ENCODE measurements at places on chromosomes 6 and 20.

DNA sequence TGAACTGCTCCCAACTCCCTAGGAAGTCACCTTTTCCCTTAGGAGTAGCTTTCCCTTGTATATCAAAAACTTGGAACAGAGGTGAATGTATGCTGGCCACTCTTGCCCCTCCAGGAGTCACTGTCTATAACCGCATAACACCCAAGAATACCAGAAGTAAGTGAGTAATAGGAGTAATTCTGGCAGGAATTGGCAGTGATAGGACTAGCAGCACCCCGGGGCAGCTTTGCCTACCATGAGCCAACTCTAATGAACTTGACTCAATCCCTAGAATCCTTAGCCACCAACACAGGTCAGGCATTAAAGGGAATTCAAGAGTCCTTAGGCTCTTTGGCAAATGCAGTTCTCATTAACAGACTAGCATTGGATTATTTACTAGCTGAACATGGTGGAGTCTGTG lies 28.8 kb upstream of the CD164 start:
- DNase-seq, result no peak

GRCh38 chr6:113774127-113774825 lies 82.9 kb upstream of the MARCKS start:
- DNase-seq, result no peak

- DNase-seq, result no peak
Observed at GRCh38 chr6:30537931-30538330, 18.4 kb downstream of the GNL1 start.

DNA sequence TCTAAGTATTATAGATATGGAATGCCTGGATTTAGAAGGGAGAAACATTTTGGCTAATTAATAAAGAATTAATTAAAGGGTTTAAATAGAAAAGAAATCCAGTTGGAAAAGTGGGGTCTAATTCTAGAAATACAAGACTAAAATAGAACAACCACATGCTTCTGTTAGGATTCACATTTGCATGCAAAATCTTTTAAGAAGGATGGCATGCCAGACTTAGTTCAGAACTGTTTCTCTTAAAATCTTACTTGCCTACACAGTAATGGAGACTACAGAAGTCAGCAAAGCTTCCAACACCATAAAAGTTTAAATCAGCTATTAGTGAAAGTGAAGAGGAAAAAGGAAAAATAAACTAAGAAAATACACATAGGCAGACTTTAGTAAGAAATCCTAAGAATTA lies 32.7 kb upstream of the KATNA1 start:
- no peak for DNase-seq

DNA sequence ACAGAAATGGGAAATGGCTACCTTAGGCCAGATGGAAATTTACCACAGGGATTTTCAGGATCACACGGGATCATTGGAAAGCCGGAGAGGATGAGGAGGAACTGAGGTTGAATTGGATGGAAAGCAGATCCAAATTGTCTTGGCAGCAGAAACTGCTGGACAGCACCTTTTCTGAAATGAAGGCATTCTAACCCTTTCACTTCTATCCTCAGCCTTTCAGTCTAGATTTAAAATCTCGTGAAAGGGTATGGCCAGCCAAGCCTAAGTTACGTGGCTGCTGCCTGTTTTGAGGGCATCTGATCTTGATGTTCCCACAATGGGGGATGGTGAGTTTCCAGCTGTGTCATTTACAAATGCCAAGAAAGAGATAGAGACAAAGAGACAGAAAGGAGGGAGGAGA lies 358.2 kb downstream of the KIF16B start:
- no peak for DNase-seq

GRCh38 chr20:23164176-23164601 lies 78.1 kb upstream of the CD93 start:
- no peak for DNase-seq

DNA sequence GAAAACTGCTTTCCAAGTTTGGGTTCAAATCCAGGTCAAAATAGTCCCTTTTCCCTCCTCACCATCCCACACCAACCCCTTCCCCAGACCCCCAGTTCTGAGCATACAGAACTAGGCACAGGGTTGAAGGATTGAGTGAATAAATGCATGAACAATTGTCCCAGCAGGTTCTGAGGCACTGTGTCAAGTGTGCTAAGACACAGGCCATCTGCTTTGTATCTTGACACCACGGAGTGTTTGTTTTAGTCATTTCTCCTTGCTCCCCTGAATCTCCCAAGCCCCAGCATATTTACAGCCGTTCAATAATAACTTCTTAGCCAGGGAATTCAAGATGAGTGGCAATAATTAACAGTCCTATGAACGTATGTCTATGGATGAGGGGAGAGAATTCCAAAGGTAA lies 102.8 kb upstream of the JARID2 start:
- DNase-seq, result no peak

DNA sequence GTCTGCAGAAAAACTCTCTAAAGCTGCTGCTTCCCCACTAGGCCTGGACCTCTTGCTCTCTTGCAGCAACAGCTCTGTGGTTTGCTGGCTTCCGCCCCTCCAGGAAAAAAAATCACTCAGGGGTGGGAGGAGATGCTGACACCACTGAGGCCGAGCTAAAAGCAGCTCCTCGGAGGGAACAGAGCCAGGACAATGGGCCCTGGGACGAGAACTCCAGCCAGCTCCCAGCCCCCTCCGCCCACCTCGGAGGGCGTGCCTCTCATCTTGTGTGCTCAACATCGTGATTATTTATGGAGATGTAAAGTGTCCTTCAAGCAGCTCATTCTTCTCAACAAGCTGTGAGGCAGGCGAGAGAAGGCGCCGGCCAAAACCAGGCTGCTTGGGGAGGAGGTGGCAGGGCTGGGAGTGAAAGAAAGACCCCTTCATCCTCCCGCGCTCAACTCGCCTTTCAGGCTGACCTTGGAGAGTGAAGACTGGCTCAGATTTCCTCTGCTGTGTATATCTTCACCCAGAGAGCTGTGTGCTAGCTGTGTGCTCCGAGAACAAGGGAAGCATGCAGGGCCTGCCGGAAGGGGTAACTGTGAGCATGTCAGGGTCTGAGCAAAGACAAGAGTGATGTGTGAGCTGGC lies 53.5 kb upstream of the LRFN2 start:
- DNase-seq, result no peak

DNA sequence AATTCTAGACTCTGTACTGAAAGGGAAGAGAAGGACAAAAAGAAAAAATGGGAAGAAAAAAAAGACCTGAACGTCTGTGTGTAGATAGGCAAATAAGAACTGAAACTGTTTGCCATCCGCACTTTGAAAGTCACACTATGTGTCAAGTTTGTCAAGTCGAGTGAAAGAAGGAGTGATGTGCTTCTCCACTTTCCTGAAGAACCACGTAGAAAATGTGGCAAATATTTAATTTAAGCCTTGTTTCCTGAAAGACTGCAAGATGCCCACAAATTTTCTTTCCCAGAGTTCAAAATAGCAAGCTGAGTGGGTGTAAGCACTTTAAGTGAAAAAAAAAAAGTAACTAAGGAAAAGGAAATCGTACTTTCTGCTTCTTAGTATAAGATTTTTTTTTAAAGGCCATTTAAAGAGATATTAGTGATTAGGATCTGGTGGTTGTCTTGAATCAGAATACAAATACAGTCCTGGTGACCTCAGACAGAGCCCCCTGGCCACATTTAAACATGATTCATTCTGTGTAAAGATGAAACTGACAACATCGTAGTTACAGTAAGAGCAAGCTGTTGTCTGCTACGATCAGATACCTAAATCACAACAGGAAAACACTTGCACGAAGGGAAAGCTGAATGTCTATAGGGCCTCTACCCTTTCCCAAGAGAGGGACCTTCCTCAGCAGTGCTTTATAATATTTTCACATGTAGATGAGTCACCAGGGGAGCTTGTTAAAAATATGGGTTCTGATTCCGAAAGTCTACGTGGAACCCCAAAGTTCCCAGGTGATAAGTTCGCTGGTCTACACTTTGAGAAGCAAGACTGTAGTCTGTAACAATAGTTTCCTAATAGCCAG lies 102.3 kb downstream of the HIVEP2 start:
- DNase-seq, result peak; percentile 45

DNA sequence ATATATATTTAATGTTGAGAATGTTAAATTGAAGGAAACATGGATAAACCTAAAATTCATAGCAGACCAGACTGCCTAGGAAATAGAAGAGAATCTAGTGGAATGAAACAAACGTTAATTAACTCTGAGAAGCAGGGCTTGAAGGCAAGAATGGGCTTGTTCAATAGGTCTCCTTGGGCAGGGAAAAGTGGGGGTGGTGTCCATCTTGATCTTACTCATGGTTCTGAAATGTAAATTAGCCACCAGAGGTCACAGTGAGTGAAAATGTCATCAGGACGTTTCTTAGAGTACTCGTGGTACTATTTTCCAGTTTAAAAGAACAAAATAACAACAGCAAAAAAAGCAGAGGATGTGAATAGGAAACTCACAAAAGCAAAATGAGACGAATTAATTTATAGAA lies 66.8 kb upstream of the BTBD3 start:
- DNase-seq, result no peak

DNA sequence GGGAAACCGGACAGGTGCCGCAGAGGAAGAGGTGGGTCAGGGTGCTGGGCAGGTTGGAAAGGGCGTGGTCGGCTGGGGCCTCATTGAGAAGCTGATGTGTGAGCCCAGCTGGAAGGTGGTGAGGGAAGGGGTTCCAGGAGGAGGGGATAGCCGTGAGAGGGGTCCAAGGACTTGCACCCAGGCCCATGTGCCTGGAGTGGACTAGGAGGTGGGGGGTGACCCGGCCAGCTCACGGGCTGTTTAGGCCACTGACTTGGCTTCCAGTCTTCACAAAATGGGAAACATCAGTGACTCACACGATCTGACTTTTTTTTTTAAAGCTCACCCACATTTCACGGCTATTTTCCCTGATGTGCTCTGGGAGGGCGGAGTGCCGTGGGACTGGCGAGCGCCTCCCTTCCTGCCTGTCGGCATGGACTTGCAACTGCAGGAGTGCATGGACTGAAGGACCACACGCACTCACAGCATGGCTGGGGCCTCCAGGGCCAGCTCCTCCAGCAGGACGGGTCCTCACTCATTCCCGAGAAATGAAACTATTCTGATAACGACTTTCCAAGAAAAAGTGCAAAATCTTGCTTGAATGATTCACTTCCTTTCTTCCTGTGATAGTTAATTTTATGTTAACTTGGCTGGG lies 13.5 kb upstream of the PDE10A start:
- no peak for DNase-seq

DNA sequence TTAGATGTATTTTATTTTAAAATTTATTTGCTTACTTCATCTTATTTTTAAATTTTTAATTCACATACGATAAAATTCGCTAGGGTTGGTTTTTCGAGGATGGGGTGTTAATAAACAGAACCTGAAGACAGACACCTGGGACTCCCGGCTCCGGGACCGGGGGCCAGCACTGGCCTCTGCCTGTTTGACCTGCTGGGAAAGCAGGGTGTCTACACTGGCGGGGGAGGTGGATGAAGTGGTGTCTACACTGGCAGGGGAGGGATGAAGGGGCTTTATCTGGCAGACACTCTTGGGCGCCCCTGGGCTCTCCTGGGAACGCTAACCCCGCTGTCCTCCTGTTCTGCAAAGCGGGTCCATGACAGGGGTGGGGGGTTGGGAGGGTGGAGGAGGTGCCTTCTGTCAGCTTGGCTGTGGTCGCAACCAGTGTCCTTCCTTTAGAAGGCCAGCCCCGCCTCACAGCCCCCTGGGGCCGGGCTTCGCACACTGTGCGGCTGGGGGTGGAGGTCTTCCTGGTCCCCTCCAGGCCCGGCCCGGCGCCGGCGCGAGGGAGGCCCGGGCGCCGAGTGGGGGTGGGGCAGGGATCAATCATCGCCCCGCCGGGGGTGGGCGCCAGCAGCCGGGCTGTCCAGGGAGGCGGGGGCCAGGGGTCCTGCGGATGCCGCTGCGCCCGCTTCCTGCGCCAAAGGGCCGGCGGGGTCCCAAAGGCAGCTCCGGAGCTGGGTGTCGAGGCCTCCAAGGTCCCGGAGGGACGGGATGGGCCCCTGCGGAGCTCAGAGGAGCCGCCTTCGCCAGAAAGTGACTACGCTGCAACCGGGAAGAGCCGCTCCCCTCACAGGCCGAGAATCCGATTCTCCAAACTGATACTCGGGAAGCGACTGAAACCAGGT lies 1.8 kb downstream of the GATA5 start:
- DNase-seq, result no peak

DNA sequence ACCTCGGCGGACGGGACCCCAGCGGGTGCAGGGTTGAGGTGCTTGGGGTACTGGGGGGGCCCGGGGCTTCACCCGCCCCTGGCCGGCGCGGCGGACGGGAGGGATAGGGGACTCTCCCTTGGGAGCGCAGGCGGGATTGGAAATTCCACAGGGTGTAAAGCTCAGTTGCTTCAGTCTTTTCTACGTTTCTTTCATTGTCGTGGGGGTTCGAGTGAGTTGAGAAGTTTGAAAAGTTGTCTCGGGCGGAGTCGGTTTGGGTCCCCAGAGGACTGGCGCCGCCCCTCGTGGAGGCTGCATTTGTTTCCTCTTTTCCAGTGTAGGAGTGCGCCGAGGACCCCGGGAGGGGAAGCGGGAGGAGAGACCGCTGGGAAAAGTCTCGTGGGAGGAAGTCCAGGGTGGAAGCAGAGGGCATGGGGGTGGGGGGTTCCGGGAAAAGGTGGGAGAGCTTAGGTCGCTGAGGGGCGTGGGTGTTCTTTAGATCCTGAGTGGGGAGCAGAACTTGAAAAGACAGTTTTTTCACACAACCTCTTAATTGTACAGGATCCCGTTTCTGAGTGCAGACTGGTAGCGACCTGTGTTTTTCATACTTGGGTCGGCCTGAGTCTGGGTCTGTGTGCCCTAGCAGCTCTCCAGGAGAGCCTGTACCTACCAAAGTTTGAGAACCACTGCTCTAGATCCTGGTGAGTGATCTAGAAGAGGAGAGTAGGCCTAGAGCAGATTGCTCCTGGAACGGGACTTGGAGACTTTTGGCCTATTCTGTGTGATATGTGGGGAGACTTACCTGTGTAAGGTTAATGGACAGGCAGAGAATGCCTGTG lies 495 bp downstream of the FAM83B start:
- no peak for DNase-seq

DNA sequence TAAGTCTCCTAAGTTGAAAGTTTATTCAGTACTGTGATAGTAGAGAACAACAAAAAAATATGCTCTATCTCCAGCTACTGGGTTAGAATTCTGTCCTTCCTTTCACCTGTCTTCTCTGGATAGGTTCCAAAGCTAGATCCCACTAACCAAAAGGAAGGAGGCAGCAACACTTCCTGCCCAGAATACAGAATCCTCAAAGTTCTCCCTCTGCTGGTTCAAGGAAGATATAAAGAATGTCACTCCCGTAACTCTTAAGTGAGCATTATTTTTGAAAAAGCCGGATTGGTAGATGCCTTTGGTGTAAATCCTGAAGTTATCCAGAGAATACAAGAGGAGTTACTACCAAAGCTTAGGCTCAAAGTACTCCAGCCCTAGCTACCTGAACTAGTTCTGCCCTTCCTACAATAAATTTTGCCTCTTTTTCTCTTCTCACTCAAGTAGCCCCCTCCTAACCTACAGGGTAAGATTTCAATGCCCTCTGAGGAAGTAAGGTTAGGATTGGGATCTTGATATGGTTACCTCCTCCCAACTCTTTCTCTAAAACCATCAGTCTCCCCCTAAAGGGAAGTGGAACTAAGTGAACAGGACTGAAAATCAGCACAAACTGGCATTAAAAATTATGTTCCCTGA lies 26.0 kb upstream of the CRIP3 start:
- DNase-seq, result no peak

GRCh38 chr6:148548749-148549140 lies 198.1 kb upstream of the UST start:
- DNase-seq, result no peak

- DNase-seq, result no peak
Observed at GRCh38 chr6:53701333-53702218, 36.0 kb upstream of the KLHL31 start.

All from activated CD8-positive, alpha-beta memory T cell treated with anti-CD3 and anti-CD28 coated beads for 4 hours (primary cell).